ENCODE measurements at places on chromosomes 1 and 21.

DNA sequence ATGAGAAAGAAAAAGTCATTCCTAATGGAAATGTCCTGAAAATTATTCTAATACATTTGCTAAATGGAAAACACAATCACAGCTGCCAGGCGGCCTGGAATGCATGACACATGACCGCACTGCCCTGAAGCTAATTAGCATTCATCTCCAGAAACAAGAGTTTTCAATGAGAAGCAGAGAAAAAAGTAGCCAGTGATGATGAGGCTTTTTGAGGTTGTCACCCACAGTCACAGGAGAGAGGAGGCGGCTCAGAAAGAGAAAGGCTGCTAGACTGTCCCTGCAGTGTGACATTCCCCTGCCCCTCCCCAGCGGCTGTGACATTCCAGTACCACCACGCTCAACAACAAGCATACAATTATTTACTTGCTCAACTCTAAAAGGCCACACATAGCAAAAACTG is 122.9 kb upstream of the KRTAP19-8 start:
- DNase-seq = no peak

DNA sequence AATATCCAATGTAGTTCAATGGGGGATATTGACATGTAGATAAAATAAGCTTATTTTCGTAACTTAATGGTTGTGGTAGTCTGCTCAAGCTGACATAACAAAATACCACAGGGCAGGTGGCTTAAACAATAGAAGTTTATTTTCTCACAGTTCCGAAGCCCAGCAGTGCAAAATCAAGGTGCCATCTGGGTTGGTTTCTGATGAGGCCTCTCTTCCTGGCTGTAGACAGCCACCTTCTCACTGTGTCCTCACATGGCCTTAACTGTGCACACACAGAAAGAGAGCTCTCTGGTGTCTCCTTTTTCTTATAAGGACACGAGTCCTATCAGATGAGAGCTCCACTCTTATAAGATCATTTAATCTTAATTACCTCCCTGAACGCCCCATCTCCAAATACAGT is 64.8 kb upstream of the IPO9 start:
- DNase-seq = no peak

DNA sequence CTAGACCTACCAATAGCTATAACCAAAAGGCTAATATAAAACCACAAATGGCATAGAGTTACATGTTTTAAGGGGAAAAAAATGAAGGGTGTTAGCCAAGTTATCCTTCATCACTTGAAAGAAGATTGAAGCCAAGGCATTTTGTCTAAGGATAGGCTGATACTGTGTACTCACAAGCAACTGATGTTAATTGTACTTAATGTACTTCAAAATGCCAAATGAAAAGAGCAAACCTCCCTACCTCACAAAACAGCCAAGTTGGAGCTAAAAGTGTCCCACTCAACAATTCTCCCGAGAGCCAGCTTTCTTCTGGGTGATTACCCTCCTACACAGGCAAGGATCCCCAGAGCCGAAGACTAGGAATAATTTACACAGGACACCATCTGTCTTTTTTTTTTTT is 4.4 kb upstream of the IGSF3 start:
- no peak for DNase-seq

- no peak for DNase-seq
Measured at GRCh38 chr1:30857062-30857461, 51.5 kb downstream of the SDC3 start.

Measured in naive thymus-derived CD8-positive, alpha-beta T cell (primary cell).